Activated T-cell treated with anti-CD3 and anti-CD28 coated beads, Interleukin-2, amount 50 U/mL, for 72 hours (primary cell): ENCODE measurements at places on chromosomes 6 and 20. TPM values are rescaled to one million over a fixed set of nuclear protein-coding genes. Genes with fewer than 3 reads are reported as not detected.

GRCh38 chr6:68108233-68108835 is 526.7 kb upstream of the ADGRB3 start:
- H3K36me3 ChIP-seq: no peaks in the 10 kb centered on the region
- no peak for DNase-seq
- H3K27ac ChIP-seq: no peak overlapping the region
- no peaks in the 10 kb centered on the region for H3K27me3 ChIP-seq
- no peaks in the 10 kb centered on the region for H3K4me1 ChIP-seq
- H3K4me3 ChIP-seq: no peak overlapping the region

- H3K27ac ChIP-seq: no peak overlapping the region
- no peaks in the 10 kb centered on the region for H3K27me3 ChIP-seq
- H3K4me3 ChIP-seq: no peak overlapping the region
Observed at GRCh38 chr20:47659904-47660601, 125.2 kb downstream of the SULF2 start.

The C6orf141 gene
- 0.67 TPM for total RNA-seq

GRCh38 chr6:170584181-170584953 is at the start of gene PDCD2:
Gene PDCD2 (minus strand): TSS chr6:170584637. CDS start chr6:170584581, 56 bp downstream.
- H3K36me3 ChIP-seq: peaks cover 18% of the 10 kb centered on the region
- H3K4me3 ChIP-seq: peak within 1 kb of the TSS; percentile 99
- H3K4me1 ChIP-seq: peaks cover 41% of the 10 kb centered on the region
- peak; percentile 92 for DNase-seq
- peak within 1 kb of the TSS; percentile 98 for H3K27ac ChIP-seq

The OR2B6 gene
- total RNA-seq: 0.43 TPM

DNA sequence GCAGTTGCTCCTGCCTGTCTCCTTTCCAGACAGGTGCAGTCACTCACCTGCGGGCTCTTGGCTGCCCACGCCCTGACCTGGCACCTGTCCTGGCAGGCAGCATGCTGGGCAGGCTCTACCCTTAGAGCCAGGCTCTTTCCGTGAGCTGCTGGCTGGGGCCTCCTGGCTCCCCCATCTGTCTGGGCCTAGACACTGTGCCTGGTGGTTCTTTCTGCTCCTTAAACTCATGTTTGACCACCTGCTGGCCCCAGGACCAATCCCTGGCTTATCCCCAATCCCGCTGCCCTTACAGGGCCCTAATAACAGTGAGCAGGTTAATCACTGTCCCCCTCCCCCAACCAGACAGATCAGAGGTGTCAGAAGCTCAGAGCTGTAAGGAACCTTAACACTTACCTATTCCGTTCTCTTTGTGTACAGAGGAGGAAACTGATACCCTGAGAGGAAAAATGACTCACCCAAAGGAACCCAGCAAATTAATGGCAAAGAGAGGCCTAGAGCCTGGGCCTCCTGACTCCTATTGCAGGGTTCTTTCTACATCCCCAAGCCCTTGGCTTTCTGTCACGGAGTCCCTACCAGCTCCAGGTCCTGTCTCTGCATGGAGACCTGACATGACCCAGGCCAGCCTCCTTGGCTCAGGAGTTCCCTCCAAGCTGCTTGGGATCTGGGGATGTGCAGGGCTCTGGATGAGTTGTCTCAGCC is 54.7 kb downstream of the RAB44 start:
- H3K4me1 ChIP-seq: peaks cover 58% of the 10 kb centered on the region
- no peaks in the 10 kb centered on the region for H3K27me3 ChIP-seq
- DNase-seq: peak; percentile 9
- H3K27ac ChIP-seq: no peak overlapping the region
- peak overlapping the region; percentile 72 for H3K4me3 ChIP-seq
- peaks cover 9% of the 10 kb centered on the region for H3K36me3 ChIP-seq
